ENCODE measurements at places on chromosomes 1 and 21. TPM values are rescaled to one million over a fixed set of nuclear protein-coding genes. Genes with fewer than 3 reads are reported as not detected.

- no peak for DNase-seq
Measured at GRCh38 chr1:193256019-193256418, 69.6 kb upstream of the B3GALT2 start.

TMEM125 gene
- total RNA-seq = not detected

GRCh38 chr1:10932088-10932487 lies 80.4 kb upstream of the TARDBP start:
- no peak for DNase-seq

GRCh38 chr21:34704119-34704518 lies 35.3 kb downstream of the CLIC6 start:
- no peak for DNase-seq

DNA sequence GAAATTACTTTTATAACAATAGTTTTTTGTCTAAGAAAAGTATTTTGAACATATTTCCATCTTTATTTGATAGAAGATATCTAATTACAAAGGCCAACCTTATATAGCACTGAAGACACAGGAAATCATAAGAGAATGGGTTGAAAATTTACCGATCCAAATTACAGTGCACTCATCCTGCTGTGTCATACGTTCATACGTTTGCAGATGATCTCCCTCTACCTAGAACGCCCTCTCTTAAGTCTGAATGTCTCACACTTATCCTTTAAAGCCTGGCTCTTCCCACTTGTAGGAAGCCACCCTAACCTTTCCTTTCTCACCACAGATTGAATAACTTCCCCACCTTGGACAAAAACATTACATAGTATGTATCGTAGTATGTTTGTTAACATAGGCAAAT lies 9.3 kb downstream of the ASH1L start:
- DNase-seq = no peak

CFHR3 gene
- total RNA-seq = not detected

DNA sequence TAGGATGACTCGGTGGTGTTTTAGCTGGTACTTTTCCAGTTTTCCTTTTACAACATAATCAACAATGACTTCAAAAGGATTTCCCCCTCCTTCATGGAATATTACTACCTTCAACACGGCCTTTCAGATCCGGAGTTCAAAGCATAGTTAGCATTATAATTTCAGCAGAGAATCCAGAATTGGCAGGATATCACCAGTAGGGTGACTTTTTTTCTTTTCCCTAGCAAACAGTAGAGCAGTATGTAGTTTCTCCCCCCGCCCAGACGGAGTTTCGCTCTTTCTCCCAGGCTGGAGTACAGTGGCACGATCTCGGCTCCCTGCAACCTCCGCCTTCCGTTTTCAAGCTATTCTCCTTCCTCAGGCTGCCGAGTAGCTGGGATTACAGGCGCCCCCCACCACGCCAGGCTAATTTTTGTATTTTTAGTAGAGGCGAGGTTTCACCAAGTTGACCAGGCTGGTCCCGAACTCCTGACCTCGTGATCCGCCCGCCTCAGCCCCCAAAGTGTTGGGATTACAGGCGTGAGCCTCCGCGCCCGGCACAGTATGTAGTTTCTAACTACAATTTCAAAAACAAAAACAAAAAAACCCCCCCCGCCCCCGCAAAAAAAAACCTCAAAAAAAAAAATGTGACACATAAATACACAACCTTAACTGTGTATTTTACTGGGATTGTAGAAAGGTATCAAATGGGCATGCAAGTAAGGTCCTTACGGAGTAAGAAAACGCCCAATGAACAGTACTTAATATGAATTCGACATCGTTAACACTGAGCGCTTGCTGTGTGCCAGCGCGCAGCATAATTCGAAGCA lies 1.5 kb upstream of the COX20 start:
- DNase-seq = no peak

- no peak for DNase-seq
Measured at GRCh38 chr1:27634177-27634984, 604 bp downstream of the FGR start.

JAM2 gene
- 0.21 TPM for total RNA-seq

- DNase-seq = no peak
Measured at GRCh38 chr1:244712669-244713068, 59.7 kb downstream of the DESI2 start.

HOOK1 gene
- total RNA-seq = 0.57 TPM

Data from Panc1 (cell line).